Large intestine (tissue), 12 donors: ENCODE measurements at places on chromosomes 3 and 15.

- DNase-seq = no peak
These were observed 137.4 kb upstream of the POU1F1 start for GRCh38 chr3:87413814-87414213.

- DNase-seq = no peak
These were observed 11.0 kb downstream of the FGD5 start for GRCh38 chr3:14829811-14830210.

DNA sequence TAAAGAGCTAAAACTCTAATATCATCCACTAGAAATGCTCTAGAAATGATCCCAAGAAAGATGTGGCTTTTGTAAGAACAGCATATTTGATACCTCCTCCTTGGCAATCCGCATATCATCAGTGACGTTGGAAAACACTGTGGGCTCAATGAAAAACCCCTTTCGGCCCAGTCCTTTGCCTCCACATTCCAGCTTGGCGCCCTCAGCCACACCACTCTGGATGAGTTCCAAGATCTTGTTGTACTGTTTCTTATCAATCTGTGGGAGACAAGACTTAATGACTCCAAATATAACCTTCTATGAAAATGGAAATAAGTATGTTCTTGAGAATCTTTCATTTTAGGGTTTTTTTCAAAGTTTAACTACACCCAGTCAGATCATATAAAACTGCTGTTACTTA is 103.6 kb downstream of the ALDH1A2 start:
- DNase-seq = no peak

GRCh38 chr3:172286548-172287148 is 161.6 kb downstream of the GHSR start:
- no peak for DNase-seq

GRCh38 chr3:152056987-152057386 is 183.5 kb downstream of the SUCNR1 start:
- DNase-seq = no peak

- DNase-seq = no peak
These were observed 15.4 kb upstream of the CSPG4 start for GRCh38 chr15:75727851-75728715.

DNA sequence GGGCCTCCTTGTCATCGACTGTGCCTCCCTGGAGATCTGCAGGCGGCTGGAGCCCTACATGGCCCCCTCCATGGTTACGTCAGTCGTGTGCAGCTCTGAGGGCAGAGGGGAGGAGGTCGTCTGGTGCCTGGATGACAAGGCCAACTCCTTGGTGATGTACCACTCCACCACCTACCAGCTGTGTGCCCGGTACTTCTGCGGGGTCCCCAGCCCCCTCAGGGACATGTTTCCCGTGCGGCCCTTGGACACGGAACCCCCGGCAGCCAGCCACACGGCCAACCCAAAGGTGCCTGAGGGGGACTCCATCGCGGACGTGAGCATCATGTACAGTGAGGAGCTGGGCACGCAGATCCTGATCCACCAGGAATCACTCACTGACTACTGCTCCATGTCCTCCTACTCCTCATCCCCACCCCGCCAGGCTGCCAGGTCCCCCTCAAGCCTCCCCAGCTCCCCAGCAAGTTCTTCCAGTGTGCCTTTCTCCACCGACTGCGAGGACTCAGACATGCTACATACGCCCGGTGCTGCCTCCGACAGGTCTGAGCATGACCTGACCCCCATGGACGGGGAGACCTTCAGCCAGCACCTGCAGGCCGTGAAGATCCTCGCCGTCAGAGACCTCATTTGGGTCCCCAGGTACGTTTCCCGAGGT is 146.5 kb downstream of the LRRK1 start:
- DNase-seq = no peak

- no peak for DNase-seq
These were observed 19.0 kb downstream of the FBLN2 start for GRCh38 chr3:13567684-13568514.

DNA sequence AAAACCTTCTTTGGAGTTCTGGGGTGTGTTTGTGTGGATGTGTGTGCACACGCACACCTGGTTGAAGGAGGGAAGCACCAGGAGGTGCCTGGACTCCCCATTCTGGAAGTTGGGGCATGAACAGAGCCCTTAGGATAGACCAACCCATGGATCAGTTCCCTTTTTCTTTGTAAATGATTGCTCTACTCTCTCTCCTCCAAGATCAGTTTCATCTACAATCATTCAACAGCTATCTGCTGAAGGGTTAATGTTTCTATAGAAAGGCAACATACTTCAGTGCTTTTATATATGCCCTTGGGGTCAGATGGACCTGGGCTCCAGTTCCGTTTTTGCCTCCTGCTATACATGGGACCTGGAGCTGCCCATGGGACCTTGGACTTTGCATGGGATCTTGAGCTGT is 352.1 kb upstream of the CFAP20DC start:
- DNase-seq = no peak

- DNase-seq = no peak
These were observed 328.5 kb upstream of the TLE3 start for GRCh38 chr15:70426096-70426821.

DNA sequence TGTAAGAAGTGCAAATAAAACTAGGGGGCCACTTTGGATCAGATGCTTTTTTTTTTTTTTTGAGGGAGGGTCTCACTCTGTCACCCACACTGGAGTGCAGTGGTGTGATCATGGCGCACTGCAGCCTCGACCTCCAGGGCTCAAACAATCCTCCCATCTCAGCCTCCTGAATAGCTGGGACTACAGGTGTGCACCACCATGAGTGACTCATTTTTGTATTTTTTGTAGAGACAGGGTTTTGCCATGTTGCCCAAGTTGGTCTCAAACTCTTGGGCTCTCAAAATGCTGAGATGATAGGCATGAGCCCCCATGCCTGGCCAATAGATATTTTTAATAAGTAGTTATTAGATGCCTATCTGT is 20.8 kb downstream of the CCR1 start:
- DNase-seq = no peak

GRCh38 chr3:126285369-126285768 is 71.8 kb downstream of the KLF15 start:
- DNase-seq = no peak

DNA sequence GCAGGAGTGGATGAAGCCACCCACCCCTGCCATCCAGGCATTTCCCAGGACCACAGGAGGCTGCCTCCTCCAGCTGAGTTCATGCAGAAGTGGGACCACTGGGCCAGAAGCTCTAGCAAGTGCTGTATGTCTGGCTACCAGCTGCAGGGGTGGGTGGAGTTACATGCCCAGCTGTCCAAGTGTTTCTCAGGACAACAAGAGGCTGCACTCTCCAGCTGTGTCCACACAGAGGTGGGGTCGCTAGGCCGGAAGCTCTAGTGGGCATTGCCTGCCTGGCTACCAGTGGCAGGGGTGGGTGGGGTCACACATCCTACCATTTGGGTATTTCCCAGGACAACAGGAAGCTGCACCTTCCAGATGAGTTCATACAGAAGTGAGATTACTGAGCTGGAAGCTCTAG is 234.0 kb upstream of the PPP2R3A start:
- no peak for DNase-seq

DNA sequence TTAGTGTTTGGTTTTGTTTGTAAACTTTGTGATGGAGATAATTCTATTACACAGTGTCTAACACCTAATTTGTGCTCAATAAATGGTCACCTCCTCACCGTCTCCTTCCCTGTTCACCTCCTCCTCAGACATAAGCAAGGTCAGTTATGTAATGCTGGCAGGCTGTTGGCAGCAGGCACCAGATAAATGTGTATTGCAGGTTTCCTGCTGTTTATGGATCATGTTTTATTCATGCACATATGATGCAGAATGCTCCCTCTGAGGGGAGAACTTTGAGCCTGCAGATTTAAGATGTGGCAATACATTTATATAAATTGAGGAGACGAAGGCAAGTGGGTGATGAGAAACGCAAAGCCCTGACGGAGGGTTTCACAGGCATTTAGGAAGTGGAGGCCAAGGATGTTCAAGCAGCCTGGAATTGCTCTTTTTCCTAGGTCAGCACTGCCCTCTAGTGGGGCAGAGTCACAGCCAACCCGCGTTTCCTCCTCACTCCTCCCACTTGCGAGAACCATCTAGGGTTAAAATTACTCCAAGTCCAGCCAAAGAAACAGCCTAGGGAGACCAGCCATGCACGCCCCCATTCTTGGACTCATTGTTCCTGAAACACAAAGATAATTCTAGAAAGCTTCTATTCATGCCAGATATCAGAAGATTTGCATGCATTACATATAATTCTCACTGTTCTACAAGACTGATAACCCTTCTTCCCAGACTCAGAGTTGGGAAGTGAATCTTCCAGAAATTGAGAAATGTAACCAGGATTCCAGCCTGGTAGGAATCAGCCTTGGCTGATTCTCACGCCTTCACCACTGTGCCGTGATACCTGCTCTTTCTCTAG is 228.7 kb downstream of the SLCO3A1 start:
- peak; percentile 35 for DNase-seq

DNA sequence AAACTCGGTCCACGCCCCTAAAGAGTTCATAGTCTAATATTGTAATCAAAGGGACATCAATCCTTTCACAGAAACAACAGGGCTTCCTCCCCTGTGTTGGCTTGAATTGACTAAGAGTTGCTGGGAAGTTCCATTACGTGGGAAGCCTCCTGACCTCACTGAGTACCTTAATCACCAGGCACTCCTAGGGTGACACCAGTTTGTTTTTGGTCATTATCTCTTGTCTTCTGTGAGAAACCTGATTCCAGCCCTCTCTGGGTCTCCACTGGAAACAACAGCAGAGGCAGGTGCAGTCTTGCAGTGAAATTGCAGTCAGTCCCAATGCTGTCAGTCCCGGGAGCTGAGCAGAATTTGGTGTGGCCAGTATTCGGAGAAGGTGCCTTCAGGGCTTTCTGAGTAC is 55.4 kb downstream of the BOC start:
- DNase-seq = no peak

- peak; percentile 51 for DNase-seq
These were observed 207.5 kb upstream of the NR2F2 start for GRCh38 chr15:96123028-96123400.

GRCh38 chr3:173841334-173841733 is 443.8 kb downstream of the NLGN1 start:
- no peak for DNase-seq

GRCh38 chr3:116265976-116266584 is 179.2 kb downstream of the LSAMP start:
- DNase-seq = no peak

DNA sequence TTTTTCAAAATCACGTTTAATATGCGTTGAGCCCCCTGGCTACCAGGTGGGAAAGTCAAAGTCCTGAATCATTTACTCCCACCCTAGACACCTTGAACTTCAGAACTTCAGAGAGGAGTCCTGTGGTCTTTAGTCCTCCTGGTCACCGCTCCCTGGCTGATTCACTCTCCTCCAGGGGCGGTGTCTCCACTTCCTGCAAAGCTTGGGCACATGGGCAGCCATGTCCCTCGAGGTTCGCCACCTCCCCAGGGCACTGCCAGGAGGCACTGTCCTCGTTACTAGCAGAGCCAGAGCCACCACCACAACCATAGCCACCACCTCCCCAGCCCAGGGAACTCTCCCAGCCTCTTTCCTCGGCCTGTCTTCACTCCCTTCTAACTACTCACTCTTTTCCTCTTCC is 31.0 kb downstream of the LOXL1 start:
- DNase-seq = no peak

DNA sequence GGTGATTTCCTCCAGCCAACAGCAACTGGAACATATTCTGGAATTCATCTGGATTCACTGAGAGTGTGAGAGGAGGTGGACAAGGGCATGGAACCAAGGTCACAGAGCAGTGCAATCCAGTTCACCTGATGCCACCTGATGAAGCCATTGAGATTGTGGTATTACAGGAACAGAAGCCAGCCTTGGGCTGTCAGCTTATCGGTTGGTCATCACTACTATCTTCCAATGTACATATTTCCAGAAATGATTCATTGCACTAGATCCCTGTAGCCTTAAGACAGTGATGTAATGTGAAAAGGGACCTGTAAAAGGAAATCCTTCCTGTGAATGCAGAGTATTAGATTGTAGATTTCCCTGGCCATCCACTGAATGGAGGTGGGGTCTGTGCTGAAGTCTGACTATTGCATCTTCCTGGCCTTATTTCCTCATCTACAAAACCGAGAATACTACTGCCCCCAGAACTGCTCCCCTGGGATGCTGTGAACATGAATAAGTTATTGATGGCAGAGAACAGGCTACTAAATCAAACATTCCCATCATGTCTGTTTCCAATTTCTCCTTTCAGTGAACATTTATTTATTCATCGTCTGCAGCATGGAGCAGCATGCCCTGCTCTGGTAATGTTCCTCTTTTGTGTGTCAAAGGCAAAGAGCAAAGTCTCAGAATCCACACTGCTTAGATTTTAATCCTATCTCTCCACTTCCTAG is 47.4 kb upstream of the TPM1 start:
- DNase-seq = no peak

GRCh38 chr3:142180761-142181362 is 31.5 kb upstream of the TFDP2 start:
- peak; percentile 8 for DNase-seq

DNA sequence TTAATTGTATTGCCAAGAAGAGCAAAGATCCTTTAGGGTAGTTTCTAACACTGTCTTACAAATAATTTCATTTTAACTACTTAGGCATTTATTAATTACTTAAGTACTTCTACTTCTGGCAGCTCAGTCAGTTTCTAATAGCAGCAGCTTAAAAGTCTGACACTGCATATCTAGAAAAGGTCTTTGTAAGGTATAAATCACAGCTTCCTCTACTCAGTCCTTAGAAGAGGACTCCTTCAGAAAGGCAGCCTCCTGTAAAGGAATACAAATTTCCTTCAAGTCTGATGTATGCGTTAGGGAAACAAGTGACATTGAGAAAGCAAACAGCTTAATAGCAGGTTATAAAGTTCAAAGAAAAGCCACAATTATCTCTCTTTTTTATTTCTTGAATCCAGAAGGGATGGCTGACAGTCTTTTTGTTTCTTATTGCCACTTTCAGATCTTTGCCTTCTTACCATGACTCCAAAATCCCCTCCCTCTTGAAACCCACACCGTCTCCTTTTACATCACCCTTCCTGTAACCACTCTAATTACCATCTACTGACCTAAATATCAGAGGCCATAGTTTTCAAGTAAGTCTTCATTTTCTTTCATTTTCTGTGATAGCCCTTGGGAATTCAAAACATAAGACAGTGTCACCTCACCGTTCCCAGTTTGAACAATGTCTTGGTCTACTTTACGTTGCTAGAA is 109.5 kb downstream of the CGGBP1 start:
- no peak for DNase-seq

GRCh38 chr3:10263646-10264363 is 15.5 kb downstream of the TATDN2 start:
- DNase-seq = no peak

DNA sequence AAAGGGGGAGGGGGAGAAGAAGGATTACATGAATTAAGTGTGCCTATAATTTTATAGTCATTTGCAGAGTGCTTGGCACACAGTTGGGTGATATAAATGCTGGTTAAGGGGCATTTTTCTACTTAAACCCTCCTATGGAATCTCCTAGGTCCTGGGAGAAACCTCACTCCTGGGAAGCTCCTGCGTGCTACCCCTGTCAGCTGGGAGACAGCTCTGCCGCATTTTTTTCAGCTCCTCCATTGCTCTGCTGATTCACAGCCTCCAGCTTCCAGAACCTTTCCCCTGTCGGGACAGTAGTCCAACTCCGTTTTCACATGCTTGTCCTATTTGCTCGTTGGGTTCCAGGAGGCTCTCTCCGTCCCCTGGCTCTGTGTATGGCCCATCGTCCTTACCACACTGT is 59.2 kb downstream of the CHRD start:
- DNase-seq = no peak

- no peak for DNase-seq
These were observed 68.7 kb upstream of the SNRK start for GRCh38 chr3:43217633-43218032.
